ENCODE measurements at places on chromosomes 6 and 20.

DNA sequence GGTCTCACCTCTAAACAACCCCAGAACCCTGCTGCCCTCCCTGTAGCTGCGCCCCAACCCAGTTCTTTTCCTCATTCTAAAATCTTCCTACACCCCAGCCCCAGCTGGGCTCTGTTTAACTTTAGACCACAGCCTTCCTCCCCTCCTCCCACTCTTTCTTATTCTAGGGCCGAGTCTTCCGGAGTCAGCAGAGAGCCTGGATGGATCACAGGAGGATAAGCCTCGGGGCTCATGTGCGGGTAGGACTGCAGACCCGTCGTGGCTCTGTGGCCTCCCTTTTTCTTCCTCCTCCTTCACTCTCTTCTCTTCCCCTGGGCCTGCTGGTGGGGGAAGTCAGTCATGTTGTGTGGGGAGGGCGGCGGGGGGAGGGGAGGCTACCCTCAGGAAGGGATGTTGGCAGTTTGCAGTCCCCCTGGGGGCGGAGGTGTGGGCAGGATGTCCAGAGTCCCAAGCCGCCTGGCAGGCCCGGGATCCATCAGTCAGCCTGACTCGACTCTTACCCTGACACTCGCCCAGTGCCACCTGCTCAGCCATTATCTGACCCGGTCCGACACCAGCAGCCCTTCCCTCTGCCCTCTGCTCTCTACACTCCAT, 8.1 kb downstream of the CAPN11 start:
- no peak for DNase-seq

- no peak for DNase-seq
These were observed 20.7 kb downstream of the ERGIC3 start for GRCh38 chr20:35562541-35563110.

DNA sequence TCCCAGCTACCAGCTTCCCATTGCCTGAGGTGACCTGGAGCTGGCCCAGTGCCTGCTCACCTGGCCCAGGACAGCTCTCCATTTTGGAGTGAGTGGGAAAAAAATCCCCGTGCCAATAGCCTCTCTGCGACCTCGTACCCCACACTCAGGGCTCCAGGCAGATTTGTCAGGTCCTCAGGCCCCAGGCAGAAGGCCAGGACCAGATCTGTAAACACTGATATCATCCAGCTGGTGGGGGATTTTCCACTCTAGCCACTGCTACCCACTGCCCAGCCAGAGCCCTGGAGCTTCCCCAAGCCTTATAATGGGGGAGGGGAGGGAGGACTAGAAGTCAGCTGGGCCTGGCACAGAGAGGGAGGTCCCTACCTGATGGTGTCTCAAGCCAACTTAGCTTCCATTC, 1.3 kb upstream of the PGC start:
- DNase-seq: no peak

GRCh38 chr6:129059650-129060049, 176.7 kb downstream of the LAMA2 start:
- no peak for DNase-seq

GRCh38 chr6:13980534-13980933, 55.8 kb downstream of the RNF182 start:
- no peak for DNase-seq

- no peak for DNase-seq
These were observed 30.4 kb downstream of the GPLD1 start for GRCh38 chr6:24458941-24459340.

- DNase-seq: no peak
These were observed 38.5 kb downstream of the EPB41L2 start for GRCh38 chr6:131024565-131024964.

DNA sequence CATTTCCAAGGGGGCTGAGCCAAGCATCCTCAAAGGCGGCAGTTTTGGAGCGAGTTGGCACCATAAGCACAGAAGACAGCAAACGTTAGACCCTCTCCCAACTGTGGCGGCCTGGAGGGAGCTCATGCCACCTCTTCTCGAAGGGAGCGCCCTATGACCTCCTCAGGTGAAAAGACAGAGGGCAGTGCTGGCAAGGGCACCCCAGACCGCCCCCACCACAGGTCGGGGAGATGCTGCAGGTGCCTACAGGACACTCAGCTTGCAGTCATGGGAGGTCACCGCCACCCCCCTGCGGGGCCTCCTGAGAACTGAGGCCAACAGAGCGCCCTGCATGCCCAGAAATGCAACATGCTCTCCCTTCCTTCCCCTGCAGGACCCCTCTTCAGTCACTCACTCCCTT, 45.1 kb upstream of the BHLHE23 start:
- DNase-seq: no peak

DNA sequence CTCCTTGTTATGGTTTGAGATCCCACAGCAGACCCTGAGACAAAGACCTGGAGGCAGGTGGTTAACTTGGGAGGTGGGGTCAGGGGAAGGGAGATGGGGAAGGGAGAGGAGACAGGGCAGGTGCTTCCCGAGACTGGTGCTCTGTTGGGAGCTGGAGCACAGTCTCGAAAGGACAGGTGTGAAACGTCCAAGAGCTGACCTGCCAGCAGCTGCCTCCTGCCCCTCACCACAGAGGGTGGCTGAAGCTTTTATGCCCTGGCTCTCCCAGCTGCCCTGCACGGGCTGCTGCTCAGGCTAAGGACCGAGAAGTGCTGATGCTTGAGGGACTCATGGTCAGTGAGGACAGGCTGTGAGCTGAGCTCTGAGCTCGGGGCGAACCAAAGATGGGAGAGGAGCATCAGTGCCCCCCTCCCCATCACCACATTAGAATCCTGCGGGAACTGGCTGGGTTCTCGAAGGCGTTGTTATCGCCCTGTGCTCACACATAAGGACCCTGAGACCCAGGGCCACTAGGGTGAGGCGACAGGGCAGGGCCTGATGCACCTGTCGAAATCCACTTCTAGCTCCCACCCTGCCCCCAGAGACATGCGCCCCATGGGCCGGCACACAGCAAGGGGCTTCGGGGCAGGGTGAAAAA, 25.3 kb upstream of the CD93 start:
- no peak for DNase-seq

DNA sequence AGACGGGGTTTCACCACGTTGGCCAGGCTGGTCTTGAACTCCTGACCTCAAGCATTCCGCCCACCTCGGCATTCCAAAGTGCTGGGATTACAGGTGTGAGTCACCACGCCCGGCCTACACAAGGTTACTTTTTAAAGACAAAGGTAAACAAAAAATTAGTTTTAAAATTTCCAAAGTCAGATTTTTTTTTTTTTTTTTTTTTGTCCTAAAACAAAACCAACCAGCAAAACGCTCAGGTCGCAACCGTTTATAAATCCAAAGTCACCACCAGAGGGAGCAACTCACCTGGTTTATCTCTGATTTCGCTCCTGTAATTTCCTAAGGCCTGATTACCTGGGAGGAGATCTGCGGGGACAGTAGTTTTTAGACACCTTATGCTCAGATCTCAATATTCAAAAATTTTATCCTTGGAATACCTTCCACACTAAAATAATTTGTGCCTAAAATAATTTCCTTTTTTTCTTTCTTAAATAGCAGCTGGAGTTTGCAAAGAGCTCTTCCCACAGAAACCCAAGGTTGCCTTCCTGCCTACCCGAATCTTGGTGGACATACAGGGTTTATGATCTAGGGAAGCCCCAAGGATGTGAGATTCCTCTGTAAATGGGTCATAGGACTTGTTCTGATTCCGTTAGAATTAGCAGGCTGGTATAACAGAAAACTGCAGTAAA, 19.8 kb upstream of the TREM1 start:
- DNase-seq: peak; percentile 33

DNA sequence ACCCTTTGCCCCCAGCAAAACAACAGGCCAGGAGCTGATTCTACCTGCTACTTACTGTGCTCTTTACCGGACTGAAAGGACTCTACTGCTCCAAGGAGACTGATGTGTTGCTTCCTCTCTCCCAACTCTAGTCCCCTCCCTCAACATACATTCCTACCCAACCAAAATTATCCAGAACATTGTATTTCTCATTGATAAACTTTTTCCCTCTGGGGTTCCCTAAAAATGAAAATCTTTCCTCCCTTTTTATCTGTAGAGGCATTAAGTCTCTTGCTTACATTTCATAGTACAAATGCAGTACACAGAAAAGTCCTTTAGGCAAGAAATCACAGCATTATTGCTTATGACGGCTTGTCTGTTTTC, 940 bp upstream of the HS3ST5 start:
- DNase-seq: no peak

- DNase-seq: no peak
These were observed 125.9 kb downstream of the EPHA7 start for GRCh38 chr6:93293460-93293859.

DNA sequence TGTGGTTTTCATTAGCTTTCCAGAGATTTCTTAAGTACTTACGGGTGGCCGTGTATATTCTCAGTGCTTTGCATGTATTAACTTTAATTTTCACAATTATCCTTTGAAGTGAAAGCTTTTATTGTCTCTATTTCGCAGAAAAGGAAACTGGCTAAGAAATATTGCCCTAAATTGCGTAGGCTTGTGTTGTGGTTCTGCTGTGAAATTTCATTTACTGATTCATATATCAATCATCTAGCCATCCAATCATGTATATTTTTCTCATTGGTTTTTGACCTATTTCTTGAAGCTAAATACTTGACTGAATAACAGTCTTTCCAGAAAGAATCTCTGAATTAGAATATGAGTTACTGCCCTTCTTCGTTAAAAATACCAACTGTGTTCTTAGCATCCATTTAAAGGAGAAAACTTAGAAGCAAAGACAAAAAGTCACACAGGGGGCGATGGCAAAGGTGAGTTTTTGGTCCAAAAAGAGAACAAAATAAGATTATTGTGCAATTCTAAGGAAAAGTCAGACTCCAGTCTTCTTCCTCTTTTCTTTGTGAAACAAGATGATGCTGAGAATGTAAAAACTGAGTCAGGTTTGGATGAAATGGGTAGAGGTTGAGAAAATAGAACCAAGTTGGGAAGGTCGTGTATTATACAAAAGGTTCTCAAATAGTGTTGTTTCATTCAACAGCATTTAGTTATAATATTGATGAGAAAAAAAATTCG, 1.4 kb downstream of the CYB5R4 start:
- no peak for DNase-seq

- DNase-seq: no peak
These were observed 6.6 kb upstream of the SERPINB6 start for GRCh38 chr6:2977799-2978590.

DNA sequence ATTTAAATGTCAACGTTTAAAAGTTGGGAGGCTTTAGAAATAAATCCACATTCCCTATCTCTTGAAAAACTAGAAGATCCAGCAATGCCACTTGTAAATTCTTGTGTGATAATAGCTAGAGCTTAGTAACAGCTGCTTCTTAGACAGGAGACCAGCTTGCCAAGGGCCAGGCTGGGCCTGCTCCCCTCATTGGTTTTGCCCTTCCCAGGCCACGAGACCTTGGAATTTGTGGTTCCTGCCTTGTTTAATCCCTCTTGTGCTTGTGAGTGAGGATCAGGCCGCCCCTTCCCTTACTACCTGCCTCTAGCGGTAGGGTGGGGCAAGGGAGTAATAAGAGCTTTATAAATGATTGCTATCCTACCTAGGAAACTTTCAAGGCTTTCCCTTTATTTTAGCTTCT, 363.5 kb downstream of the SYNE1 start:
- DNase-seq: no peak

GRCh38 chr20:63572788-63573646, 1.0 kb downstream of the HELZ2 start:
- DNase-seq: no peak

DNA sequence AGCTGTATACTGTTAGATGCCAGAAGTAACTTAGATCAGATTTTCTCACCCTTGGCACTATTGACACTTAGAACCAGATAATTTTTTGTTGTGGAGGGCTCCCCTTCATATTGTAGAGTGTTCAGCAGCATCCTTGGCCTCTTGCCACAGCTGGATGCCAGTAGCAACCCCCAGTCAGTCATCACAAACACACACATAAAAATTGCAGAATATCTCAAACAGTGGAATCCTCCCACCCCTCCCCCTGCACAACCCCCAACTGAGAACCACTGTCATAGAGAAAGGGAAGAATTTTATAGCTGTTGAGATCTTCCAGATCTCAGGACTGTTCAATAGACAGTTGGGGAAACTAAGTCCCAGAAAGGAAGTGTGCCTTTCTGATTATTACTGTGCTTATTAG, 81.2 kb upstream of the VSTM2L start:
- DNase-seq: no peak

GRCh38 chr20:17014217-17014616, 212.6 kb upstream of the PCSK2 start:
- no peak for DNase-seq

GRCh38 chr20:1206366-1207148, 3.3 kb downstream of the C20orf202 start:
- no peak for DNase-seq

DNA sequence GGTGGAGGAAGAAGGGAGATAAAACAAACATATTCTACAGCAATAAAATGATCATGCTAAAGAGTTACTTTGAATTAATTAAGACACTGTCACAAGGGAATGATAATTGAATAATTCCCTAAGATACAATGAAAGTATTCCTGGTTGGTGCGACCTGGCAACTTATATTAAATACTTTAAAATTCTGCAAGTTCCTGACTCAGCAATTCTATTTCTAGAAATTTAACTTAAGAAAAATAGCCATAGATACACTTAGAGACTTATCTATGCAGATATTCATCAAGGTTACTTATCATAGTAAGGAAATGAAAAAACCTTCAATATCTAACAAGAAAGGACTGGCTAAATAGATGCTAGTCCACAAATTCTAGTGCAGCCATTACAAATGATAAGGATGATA, 156.0 kb downstream of the BACH2 start:
- DNase-seq: no peak

DNA sequence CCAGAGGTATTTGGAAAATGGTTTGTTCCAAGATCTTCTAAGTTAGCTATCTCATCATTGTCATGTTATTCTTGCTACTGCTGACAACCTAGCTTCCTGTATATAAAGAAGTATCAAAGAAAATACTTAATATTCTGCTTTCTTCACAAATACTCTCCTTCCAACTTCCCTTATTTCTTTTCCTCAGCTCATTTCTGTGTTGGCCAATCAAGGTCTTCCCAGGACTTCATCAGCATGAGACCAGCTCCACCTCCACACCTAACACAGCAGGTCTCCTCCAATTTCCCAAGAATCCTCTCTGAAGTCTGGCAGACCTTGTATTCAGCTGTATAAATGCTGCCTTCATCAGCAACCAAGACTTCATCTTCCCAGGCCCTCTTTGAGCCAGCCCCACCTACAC, 538.6 kb upstream of the JARID2 start:
- DNase-seq: no peak

- DNase-seq: no peak
These were observed 105.8 kb downstream of the JAG1 start for GRCh38 chr20:10568032-10568431.

DNA sequence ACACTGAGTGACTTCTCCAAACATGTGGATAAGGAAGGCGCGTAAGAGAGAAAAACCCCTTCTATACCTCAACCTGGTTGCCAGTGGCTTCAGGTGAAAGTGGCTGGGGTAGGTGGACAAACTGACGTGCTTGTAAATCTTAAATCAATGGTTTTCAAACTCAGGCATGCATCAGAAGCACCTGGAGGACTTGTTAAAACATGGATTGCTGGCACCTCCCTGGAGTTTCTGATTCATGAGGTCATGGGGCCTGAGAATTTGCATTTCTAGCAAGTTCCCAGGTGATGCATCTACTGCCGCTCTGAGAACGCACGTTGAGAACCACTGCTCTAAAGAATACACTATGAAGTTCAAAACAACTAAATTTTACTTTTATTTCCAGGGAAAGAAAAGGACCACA, 31.9 kb upstream of the TAB2 start:
- no peak for DNase-seq
